ENCODE measurements at places on chromosomes 6 and 20.

DNA sequence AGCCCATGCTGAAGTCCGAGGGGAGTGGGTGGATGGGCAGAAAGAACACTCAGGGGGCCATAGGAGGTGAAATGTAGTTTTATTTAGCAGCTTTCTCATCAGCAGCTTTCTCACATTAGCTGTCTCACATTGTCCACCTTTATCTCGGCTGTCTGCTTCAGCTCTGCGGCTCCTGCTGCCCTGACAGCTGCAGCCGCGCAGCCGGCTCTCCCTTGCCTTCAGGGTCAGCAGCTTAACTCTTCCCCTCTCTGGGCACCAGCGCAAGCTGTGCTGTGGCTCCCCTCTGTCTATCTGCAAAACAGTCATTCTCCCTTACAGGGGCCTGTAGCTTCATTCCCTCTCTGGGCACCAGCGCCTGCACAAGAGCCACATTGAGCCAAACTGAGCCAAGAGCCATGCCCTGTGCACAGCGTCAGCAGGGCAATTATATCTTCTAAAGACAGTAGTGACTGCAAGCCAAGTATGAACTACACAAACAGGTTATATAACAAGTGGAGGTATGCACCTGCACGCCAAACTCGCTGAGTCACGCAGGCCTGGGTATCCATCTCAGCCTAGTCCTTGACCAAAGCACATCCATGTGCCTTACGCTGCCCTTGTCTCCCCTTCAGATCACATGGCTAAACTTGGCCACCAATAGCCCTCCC is 198.8 kb downstream of the EYA2 start:
- no peak for DNase-seq

GRCh38 chr6:122620902-122621301 is 10.7 kb downstream of the PKIB start:
- DNase-seq, result no peak

DNA sequence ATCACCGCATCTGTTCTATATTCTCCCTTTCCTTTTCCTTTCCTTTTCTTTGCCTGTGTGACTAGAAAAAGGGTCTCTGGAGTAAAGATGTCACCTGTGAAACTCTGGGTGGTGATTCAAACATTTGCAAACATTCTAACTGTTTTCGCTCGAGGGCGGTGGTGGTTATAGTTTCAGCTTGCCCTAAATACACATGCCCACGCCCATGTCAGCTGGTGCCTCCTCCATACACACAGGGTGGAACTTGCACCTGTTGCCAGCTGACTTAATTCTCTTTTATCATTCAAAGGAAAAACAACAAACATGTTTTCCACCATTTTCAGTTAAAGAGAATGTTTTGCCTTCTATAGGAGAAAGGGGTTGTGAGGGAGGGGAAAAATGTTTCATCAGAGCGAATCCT is 381.9 kb upstream of the ARID1B start:
- no peak for DNase-seq

DNA sequence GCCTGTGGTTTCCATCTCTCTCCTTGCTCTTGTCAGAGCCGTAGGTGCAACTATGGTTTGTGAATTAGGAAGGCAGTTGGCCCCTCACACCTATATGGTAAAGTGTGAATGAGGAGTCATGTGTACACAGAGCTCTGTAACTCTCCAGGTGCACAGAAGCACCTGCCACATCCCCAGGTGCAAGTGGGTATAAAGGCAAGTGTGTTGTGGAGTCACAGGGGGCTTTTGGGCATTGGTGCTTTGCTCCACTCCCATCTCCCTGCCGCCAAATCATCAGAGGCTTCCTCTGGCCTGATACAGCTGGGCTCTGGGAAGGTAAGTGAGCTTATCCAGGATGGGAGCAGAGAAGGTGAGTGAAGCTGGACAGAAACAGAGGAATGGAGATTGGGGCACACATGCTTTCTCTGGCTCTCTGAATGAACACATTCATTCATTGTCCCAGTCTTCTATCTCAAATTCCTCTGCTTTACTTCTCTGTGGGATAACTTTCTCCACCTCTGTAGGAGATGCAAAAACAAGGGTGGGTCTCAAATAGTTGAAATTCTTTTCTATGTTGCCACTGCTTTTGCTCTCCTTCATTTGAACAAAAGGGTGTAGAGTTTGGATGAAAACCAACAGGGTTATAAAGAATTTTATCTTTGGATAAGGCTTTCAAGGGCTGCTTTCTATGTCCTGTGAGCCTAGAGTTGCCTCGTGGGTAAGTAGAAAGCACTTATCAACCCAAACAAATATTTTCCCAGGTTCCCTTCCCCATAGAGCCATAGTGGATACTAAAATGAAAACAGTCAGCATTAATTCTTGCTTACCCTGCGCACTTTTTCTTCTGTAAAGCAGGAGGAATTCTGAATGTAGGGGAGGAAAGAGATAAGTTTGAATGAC is 45.0 kb upstream of the RIPOR2 start:
- DNase-seq, result no peak

DNA sequence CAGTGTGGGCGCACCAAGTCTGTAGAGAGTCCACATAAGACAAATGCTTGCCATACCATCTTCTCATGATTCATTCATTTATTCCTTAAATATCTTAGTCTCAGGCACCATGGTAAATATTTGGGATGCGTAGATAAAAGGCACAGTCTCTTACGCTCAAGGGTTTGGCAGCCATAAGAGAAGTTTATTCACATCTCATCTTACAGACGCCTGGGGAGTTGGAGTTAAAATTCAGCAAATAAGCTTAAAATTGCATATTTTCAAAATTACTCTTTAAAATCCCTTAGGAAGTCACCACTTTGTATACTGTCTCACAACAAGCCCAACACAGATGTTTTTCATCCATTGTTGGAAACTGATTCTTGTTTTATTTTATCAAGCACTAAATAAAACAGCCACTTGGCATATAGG is 363.3 kb downstream of the KIF16B start:
- no peak for DNase-seq

DNA sequence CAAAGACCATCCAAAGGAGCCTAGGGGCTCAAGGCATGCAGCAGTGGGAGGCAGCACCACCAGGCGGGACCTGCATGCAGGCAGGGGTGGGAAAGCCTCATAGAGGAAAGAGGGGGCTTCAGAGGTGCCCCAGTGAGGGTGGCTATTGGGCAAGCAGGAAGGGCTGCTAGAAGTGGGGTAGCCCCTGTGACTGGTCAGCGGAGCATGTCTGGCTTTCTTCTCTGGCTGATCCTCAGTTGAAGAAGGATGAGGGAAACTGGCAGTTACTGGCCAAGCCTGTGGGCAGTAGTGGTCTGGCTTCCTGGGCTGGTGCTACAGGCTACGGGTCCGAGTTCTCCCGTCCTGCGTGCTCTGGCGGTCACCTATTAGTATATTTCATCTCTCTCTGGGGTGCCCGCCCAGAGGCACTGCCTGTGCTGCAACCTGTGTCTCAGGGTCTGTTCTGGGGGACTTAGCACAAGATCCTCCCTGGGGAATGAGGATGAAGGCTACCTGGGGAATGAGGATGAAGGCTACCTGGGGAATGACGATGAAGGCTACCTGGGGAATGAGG is 35.9 kb upstream of the CST7 start:
- DNase-seq, result no peak

GRCh38 chr6:10478187-10479040 is 42.7 kb upstream of the GCNT2 start:
- DNase-seq, result no peak

DNA sequence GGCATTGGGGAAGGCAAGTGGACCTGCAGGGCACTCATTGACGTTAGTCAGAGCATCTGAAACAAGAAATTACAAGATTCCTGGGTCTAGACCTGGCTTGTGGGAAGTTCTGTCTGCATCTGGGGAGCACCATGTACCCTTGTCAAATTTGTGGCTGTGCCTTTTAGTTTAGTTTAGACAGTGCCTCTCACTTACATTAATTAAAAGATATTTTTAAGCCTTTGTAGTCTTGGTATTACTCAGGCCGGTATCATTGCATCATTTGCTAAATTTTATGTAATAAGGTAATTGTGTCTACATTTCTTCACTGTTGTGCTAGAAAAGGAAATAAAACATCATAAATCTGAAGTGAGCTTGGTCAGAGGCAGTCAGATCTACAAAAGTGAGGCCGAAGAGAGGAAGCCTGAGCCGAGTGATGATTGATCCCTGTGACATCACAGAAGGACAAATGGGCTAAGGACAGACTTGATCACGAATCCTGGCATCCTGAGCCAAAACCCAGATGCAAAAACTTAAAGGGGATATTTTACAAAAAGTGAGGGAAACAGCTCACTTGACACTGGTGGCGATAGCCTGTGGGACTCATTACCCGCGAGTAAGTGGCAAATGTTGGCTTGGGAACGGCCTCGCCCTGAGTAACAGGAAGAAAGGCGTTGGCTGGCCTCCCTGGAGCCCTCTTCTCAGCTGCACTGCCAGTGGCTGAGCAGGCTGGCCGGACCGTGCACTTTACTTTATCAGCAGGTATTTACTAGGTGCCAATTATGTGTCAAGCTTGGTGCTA is 106.5 kb downstream of the TCP11 start:
- DNase-seq, result no peak

DNA sequence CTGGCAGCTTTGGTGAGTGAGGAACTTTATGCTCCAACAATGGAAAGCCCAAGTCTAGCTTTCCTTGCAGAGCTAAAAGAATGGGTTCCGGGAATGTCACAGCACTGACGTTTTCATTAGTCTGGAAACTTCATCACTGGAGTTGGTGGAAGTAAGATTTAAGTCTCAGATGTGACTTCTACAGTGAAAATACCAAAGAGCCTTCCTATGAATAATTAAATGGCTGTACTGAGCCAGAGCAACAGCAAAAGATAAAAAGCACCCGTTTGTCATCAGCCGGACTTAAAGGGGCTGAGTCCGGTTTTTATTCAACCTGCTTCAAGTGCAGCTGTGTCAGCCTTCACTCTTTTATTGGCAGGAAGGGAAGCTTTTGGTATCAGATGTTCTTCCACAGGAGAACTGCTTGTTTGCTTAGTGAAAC is 46.5 kb upstream of the SHLD1 start:
- DNase-seq, result no peak

DNA sequence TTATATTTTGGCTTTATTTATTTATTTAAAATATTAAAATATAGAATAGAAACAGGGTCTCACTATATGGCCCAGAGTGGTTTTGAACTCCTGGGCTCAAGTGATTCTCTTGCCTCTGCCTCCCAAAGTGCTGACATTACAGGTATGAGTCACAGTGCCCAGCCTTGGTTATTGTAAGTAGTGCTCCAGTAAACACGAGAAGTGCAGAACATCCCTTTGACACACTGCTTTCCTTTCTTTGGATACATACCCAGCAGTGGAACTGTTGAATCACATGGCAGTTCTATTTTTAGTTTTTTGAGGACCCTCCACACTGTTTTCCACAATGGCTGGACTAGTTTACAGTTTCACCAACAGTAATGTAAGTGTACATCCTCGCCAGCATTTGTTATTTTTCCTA is 203.9 kb downstream of the PHF3 start:
- DNase-seq, result no peak

- DNase-seq, result no peak
Observed at GRCh38 chr20:6770786-6771100, 3.3 kb downstream of the BMP2 start.
